Stimulated activated CD4-positive, alpha-beta T cell treated with anti-CD3 and anti-CD28 coated beads, Interleukin-4, amount 100 ng/mL, for 24 hours (primary cell): ENCODE measurements at places on chromosomes 6 and 20.

- DNase-seq: no peak
These were observed 139.4 kb upstream of the ID4 start for GRCh38 chr6:19697744-19698290.

DNA sequence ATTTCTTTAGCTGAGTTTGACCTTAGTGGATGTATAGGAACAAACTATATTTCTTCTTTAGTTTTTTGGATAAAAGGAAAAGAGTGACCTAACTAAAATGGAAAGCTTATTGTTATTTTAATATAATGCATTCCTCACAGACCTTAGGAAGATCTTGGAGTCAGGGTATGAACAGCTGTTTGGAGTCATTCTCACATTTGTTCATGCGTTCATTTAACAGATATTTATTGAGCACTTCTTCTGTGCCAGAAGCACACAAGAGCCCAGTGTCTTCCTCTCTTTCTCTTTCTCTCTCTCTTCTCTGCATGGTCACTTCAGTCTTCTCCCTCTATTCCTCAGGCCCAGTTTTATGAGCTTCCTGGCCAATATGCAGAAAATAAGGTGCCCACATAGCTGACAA is 744.0 kb upstream of the MAP3K7 start:
- DNase-seq: no peak

DNA sequence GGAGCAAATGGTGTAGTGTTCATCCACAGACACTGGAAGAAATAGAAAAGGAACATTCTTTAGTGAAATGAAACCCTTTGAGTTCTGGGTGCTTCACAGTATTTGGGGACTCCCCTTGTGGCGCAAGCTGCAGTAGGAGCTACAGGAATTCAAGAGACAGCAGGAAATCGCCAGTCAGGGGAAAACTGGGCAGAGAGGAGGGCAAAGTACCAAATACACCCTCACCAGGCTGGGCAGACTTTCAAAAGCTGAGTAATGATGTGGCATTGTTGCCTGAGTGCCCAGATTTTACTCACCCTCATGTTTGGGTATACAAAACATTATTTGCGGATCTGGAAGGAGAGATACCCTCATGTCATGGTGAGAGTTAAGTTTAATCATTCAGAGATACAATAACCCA is 97.9 kb downstream of the SOD2 start:
- DNase-seq: peak; percentile 17

DNA sequence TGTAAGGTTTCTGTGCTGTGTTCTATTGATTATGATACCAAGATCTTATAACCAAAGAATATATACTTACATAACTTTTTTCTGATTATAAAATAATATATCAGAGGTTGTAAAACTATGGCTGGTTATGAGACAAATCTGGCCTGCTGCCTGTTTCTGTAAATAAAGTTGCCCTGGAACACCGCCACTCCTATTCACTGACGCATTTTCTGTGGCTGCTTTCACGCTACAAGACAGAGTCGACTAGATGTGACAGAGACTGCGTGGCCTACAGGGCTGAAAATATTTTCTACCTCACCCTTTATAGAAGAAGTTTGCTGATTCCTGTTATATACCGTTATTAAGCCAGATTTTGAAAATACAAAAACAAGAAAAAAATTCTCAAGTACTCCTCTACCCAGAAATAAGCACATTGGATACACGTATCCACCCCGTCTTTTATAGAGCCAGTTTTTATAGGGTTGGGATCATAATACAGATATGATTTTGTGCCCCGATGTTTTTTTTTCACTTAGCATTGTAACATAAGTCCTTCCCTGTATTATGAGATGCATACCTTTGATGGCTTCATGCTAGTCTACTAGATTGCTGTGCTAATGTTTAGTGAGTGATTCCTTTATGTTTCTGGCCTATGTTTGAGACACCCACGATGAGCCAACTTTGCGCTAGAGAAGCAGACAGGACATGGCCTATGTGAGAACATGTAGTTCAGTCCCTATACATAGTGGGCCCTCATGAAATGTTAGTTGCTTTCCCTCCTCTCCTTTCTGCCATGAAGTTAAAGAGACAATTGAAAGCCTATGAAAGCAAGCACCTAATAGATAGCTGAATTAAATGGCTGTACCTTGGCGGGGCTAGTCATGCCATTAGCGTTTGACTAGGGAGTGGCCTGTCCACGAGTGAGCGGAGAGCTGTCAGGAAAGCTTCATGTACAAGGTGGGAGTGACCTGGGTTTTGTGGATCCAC is 98.1 kb upstream of the KCNK16 start:
- no peak for DNase-seq

- no peak for DNase-seq
These were observed 216.5 kb upstream of the CST7 start for GRCh38 chr20:24732599-24732998.

GRCh38 chr6:108541843-108542759 is 18.6 kb upstream of the FOXO3 start:
- DNase-seq: peak; percentile 71

- no peak for DNase-seq
These were observed 10.1 kb downstream of the PIM1 start for GRCh38 chr6:37180075-37180474.

GRCh38 chr6:119285908-119286625 is 63.5 kb downstream of the MAN1A1 start:
- DNase-seq: no peak

- DNase-seq: no peak
These were observed 447.4 kb downstream of the KIF16B start for GRCh38 chr20:16125816-16126215.

DNA sequence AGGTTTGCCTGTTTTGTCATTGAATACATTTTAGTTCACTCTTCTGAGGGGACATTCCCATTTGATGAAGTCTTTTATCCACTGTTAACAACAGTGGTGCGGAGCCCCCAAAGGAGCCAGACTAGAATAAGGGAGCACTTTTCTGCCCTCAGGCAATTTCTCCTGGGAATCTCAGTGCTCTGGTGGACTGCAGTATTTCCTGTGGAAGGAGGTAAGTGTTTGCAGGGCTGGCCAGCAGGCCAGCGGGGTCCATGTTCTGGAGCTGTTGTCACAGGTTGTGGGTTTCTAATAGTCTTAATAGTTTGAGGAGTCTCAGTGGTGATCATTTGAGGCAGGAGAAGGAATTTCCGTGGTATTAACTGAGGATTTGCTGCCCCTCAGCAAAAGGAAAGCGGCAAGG is 83.5 kb downstream of the ASXL1 start:
- DNase-seq: no peak

GRCh38 chr6:5766260-5766659 is 240.5 kb downstream of the NRN1 start:
- DNase-seq: no peak

- DNase-seq: no peak
These were observed at the start of gene MYLK2 for GRCh38 chr20:31819083-31819784. TSS of gene MYLK2 (plus strand) at chr20:31819356. CDS start at chr20:31819581, 225 bp downstream.

DNA sequence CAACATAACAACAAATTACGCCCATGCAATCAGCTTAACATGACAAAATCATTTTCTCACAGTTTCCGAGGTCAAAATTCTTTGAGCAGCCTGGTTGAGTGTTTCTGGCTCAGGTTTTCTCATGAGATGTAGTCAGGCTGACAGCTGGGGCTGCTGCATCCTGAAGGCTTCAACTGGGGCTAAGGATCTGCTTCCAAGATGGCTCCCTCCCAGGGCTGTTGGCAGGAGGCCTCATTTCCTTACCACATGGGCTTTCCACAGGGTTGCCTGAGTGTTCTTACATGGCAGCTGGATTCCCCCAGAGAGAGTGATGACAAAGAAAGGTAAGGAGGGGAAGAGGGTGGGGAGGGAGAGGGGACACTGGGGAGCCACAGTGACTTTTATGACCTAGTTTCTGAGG is 63.1 kb upstream of the NNAT start:
- no peak for DNase-seq

- no peak for DNase-seq
These were observed 31.5 kb upstream of the FKBP1A start for GRCh38 chr20:1424336-1424735.

GRCh38 chr6:139423971-139424667 is 49.7 kb upstream of the CITED2 start:
- DNase-seq: no peak

DNA sequence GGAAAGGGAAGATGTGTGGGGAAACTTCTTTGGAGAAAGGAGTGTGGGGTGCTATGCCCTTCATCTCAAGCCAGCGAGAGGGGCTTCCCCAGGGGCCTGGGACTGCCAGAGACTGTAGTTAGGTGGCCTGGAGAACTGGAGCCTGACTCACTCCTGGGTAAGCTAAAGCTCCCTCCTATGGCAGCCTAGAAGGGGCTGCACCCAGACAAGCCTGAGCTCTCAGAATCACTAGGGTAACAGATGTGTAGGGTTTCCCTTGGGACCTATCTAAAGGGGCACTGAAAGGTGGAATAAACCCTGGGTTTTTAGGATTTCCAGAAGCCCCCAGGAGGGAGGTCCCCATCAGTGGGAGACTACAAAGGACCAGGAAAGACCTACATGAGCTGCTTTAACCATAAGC is 1.6 kb upstream of the ARMC2 start:
- no peak for DNase-seq

DNA sequence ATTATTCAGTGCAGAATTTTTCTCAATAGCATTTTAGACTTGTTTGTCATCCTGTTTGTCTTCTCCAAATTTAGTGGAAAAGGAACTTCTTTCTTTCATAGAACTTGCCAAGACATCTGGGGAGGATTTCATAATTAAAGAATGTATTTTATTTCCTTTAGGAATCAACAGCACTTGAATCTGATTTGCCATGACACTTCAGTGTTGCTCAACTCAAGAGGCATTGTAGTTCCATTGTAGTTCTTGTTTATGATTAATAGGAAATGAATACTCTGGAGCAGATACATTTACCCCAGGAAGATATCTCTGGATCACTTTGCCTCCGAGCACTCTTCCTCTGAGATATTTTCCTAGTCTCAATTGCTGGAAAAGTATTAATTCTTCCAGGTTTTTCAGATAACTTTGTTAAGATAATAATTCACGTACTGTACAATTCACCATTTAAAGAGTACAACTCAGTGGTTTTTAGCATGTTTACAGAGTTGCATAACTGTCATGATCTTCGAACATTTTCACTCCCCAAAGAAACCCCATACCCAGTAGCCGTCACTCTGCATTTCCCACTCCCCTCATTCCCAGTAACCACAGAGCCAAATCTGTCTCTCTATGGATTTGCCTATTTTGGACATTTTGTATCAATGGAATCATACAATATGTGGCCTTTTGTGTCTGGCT is 29.7 kb downstream of the AKAP12 start:
- DNase-seq: no peak

- DNase-seq: no peak
These were observed 3.6 kb downstream of the ADISSP start for GRCh38 chr20:3763671-3764601.

- no peak for DNase-seq
These were observed 1.5 kb downstream of the ZC3H12D start for GRCh38 chr6:149483334-149483725.

DNA sequence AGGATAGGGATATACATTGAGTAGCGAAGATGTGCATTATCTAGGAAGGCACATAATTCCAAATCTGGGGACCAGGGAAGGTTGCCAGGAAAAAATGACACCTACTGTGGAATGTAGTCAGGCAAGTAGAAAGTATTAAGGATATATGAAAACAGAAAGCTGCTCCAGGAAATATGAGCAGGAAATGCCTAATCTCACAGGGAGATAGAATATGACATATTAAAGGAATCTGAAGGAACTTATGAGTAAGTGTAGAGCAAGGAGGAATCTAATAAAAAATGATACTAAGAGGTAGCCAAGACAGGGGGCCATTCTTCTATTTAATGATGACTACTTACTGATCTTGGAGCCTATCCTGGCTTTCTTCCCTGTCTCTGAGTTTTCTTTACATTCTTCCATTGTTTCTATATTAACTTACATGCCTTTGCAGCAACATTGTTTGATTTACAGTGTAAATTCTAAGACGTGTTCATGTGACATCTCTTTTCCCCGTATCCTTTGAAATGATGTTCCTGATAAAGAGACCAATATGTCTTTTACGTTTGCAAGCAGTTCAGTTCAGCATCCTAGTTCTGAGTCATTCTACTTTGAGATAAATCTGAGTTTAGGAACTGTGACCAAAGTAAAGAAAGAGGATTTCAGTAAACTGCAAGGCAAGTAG is 58.6 kb downstream of the TINAG start:
- DNase-seq: no peak

DNA sequence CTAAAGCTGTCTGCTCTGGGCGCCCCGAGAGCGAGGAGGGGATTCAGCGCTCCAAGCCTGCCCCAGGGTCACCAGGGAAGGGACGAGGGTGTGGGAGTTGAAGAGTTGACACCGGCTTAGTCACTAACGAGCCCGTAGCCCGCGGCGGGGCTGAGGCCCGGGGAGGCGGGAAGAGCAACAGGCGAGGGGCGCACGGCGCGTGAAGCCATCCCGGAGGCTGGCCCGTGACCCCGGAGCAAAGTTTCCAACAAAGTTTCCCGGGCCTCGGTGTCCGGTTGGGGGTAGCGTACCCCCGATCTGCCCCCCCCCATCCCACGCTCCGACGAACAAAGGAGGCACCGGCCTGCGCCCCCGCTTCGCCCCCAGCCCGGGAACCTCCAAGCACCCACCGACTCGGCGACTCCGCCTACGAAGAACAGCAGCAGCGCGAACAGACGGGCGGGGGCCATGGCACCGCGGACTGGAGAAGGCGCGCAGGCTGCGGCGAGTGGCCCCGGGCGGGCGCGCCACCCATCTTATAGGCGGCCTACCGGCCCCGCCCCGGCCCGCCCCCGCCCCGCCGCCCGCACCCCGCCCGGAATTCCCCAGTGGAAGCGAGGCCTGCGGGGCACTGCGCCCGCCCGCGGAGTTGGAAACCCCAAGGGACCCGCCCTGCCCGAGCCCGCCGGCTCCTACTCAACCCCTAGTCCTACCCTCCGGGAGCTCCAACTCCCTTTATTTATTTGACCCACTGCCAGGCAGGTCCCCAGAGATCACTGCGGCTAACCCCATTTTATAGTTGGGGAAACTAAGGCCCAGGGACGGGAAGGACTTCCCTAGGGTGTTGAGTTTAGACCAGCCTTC is at the start of gene SDC4:
TSS of gene SDC4 (minus strand) at position 489 of the 843 bp plus-strand sequence. CDS start at position 449, 40 bp downstream.
- peak; percentile 66 for DNase-seq

DNA sequence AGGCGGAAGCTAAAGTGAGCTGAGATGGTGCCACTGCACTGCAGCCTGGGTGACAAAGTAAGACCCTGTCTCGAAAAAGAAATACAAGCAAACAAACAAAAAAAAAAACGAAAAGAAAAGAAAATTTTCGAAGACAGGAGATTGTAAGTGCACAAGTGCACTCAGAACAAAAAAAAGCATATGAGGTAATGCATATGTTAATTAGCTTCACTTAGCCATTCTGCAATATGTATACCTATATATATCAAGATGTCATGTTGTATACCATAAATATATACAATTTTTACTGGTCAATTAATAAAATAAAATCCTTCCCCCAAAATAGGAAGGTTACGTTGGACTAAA is 127.5 kb downstream of the RIN2 start:
- DNase-seq: no peak

DNA sequence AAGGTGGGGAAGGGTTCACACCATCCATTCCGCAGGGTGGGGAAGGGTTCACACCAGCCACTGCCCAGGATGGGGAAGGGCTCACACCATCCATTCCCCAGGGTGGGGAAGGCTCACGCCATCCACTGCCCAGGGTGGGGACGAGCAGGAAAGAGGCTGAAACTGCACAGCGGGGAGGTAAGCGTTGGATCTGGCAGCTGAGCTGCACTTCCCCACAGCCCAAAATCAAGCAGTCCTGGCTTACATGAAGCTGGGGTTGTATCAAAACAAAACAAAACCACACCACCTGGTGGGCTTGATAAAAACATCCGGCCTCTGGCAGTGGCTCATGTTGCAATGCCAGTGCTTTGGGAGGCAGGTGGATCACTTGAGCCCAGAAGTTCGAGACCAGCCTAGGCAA is 268.5 kb downstream of the TAF4 start:
- no peak for DNase-seq
